ENCODE measurements at places on chromosomes 12 and 14.

DNA sequence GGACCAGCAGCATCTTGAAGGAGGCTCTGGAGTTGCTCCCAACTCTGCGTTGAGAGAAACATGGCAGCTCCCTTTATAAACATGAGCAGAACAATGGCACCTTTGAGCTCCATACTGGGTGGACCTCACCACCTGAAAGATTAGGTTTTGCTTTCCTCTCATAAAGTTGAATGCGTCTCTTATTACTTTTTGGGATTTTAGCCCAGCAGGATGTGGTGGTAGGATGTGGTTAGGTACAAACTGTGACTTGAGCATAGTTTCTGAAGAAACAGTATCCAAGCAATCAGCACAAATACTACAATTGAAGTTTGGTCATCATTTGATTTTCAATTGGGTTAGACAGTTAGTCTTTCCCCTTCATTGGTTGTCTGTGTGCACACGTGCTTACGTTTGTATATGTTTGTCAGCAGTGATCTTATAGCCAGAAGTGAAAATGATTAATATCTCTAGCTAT, at the start of gene PRR4:
TSS of gene PRR4 (minus strand) at position 51 of the 454 bp plus-strand sequence. CDS start at position 13, 38 bp downstream.
- DNase-seq = no peak

DNA sequence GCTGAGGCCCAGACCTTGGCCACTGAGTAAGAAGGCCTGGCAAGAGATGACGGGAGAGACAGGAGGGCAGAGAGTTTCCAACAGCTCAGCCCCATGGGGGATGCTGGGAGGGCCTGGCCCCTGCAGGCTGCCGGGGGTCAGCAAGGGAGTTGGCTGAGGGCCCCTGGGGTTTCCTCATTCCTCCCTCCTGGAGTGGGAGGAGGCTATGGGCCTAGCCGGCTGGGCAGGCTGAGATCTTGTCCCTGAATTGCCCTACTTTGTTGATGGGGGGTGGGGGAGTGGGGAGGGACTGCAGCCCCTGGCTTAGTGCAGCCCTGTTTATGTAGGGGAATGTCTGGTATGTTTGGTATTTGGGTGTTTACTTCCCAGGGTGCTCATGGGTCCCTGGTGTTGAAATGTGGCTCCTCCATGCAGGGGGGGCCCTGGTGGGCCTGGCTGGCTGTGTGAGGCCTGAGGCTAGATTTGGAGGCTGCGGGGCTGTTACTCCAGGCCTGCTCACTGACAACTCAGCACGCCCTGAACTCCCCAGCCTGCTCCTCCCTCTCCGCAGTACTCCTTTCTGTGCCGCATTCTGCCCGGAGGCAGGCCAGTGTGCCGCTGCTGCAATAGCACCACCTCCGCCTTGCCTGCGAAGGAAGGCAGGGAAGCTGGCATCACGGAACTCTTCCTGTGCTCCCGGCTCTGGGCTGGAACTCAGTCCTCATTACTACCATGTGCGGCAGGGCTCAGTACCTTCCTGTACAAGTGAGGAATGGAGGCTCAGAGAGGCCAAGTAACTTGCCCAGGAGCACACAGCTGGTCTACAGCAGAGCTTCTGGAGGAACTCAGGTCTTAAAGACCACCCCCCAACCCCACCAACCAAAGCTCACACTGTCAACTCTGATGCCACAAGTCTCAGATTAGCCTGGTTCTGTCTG, 25.3 kb downstream of the JDP2 start:
- no peak for DNase-seq

GRCh38 chr14:101781240-101782061, 19.9 kb downstream of the PPP2R5C start:
- peak; percentile 57 for DNase-seq

- no peak for DNase-seq
Measured at GRCh38 chr14:78605897-78606500, 435.8 kb downstream of the NRXN3 start.

DNA sequence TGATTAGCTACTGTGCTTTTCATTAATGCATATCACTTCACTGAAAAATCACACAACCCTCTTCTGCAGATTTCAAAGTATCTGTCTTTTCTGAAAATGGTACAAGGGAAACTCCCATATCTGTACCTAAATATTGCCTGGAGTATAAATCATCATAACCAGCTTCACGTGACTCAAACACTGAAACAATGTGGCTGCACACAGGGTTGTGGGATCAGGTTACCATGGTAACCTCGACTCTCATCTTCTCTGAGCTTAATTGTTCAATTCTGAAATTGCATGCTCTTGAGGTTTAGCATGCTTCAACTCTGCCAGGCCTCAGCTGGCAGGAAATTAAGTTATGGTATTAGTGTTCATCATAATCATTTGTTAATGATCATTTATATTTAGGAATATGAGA, 77.5 kb upstream of the CPSF6 start:
- DNase-seq = no peak
